Endothelial cell (in vitro differentiated cells): ENCODE measurements at places on chromosomes 5 and 9. TPM values are rescaled to one million over a fixed set of nuclear protein-coding genes. Genes with fewer than 3 reads are reported as not detected.

The MRPL50 gene
- 11.1 TPM for total RNA-seq

The LCN12 gene
- 1.5 TPM for total RNA-seq

The NFX1 gene
- total RNA-seq = 33.5 TPM

The SPATA31C1 gene
- total RNA-seq = not detected

The PCDHGB4 gene
- total RNA-seq = 13.2 TPM

The IL7R gene
- 0.54 TPM for total RNA-seq

The NTNG2 gene
- 0.38 TPM for total RNA-seq

The MCCC2 gene
- total RNA-seq = 38.3 TPM

The RPS14 gene
- 2,784 TPM for total RNA-seq

The DOCK8 gene
- 8.3 TPM for total RNA-seq

The GNA14 gene
- 10.6 TPM for total RNA-seq

The LCN10 gene
- total RNA-seq = not detected

The NACC2 gene
- 9.6 TPM for total RNA-seq

The ADAMTS13 gene
- 9.1 TPM for total RNA-seq

The PCDHGA7 gene
- total RNA-seq = 6.3 TPM

The SLC6A7 gene
- not detected for total RNA-seq

The PDE6A gene
- total RNA-seq = not detected

The ARL14EPL gene
- total RNA-seq = not detected

The GTF3C4 gene
- total RNA-seq = 27.6 TPM

The PCDHGB2 gene
- total RNA-seq = 11.1 TPM

The ECSCR gene
- total RNA-seq = 565 TPM

The TMC1 gene
- not detected for total RNA-seq

The SPATA31A3 gene
- not detected for total RNA-seq

The IFNK gene
- not detected for total RNA-seq

The GPR150 gene
- total RNA-seq = not detected

The ODF2 gene
- total RNA-seq = 83.8 TPM

The SLC1A3 gene
- 4.0 TPM for total RNA-seq

The ARAP3 gene
- 239 TPM for total RNA-seq

The RNF180 gene
- total RNA-seq = 7.8 TPM
